Activated CD4-positive, alpha-beta memory T cell treated with anti-CD3 and anti-CD28 coated beads, Interleukin-2, amount 10 ng/mL, durations not matched to agents 7 days and 5 days (primary cell): ENCODE measurements at places on chromosomes 4 and X. TPM values are rescaled to one million over a fixed set of nuclear protein-coding genes. Genes with fewer than 3 reads are reported as not detected.

DNA sequence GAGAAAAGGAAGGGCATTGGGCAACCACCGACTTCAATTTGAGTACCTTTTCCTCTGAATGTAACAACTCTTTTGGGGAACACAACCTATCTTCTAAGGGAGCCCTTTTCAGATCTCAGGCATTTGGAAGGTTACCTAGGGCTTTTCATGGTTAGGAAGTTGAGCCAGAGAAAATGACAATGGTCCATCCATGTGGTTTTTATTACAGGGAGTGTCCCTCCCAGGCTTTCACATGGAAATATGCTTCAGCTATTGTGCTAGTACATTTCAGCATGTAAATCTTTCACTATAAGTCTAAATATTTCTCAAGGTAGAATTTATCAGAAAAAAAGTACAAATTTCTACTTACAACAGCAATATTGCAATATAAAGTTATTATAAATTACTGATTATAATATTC is 259.8 kb downstream of the IQCM start:
- no peak for DNase-seq

DNA sequence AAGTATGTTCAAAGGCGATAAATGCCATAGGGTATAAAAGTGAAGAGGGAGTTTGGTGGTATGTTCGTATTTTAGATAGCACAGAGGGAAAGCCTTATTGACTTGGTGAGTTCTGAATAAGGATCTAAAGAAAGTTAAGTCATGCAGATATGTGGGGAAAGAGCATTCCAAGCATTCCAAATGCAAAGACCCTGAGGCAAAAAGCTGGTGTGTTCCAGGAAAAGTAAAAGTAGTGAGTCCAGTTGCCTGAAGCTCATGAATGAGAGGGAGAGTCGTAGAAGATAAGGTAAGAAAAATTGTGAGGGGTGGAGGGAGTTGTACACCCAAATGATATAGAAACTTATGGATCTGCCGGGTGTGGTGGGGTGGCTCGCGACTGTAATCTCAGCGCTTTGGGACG is 426.7 kb downstream of the RPA4 start:
- DNase-seq, result no peak

- DNase-seq, result no peak
These were observed 33.7 kb downstream of the ATP2B3 start for GRCh38 chrX:153551135-153551534.

DNA sequence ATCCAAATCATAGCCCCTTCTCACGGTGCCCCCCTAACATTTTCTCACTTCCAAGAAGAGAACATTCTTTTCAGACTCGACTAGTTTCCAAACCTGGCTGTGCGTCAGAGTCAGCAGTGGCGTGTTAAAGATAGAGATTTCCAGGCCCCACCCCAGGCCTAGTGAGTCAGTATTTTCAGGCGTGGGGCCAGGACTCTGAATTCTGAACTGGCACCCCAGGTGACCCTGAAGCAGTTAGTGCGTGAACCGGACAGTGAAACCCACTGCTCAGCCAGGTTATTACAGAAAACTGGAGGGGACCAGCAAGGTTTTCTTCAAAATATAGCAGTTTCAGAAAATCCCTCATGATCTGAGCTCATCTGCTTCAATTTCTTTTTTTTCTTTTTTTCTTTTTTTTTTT is 35.0 kb upstream of the BCOR start:
- no peak for DNase-seq

Gene ARMCX4
- total RNA-seq, result 2.5 TPM

- DNase-seq, result peak; percentile 24
These were observed 65.5 kb downstream of the CRMP1 start for GRCh38 chr4:5827108-5828004.

GRCh38 chr4:53378171-53378482 is 686 bp downstream of the FIP1L1 start:
- no peak for DNase-seq

Gene NWD2
- not detected for total RNA-seq

DNA sequence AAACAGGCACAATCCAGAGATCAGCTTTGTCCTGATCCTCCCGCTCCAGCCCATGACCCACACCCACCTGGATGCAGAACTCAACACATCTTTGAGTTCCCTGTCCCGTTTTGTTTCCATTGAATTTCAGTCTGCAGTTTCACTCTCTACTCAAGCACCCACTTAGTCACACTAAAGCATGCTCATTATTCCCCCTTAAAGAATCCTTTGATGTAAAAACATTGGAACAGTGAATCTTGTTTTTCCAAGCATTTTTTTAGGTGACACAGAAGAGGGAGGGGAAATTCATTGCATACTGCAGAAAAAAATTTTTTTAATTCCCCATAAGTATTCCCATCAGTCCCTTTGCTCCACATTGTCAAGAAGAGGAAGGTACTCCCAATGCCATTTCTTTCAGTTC is 249.7 kb upstream of the TTC29 start:
- DNase-seq, result no peak

Gene PDCL2
- total RNA-seq, result not detected

GRCh38 chr4:183636923-183637322 is 22.1 kb downstream of the RWDD4 start:
- DNase-seq, result no peak

Gene MAGEA6
- total RNA-seq, result not detected

Gene GPRASP1
- total RNA-seq, result 1.6 TPM

GRCh38 chr4:168907119-168907698 is 102.8 kb downstream of the CBR4 start:
- DNase-seq, result peak; percentile 33

DNA sequence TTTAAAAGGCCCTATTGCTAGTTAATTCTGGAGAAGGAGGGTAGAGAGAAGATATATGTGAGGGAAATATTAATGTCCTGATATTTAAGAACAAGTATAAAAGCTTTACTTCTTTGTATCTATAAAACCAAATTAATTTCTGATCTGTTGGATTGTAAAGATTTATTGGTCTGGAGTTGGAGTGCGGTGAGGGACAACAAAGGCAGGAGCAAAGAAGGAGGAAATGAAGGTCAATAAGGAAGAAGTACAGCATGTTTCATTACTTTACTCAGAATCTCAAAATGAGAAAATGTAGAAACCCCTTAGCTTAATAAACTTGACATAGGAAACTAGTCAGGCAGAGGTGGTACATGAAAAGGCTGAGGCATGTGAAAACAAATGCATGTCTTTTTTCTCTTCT is 192.9 kb downstream of the PALLD start:
- no peak for DNase-seq

Gene NOX1
- total RNA-seq, result not detected

Gene ARHGEF38
- total RNA-seq, result not detected

Gene USP17L10
- total RNA-seq, result not detected

DNA sequence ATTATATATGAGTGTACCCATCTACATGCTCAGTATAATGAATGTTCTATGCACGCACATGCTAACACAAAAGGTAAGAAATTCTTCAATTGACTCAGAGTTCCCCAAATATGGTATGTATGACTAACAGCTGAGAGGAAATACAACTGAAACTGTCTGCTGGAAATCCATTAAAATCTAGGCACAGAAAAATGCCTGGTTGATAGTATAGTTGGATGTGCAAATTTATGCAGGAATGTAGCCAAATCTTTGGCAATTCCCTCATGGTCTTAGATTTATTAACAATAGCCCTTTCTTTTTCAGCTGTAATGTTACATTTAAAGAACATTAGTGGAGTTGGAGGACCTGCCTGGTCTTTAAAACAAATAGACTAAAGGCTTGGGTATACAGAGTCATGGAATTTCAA is 5.5 kb downstream of the CAMK2D start:
- no peak for DNase-seq

Gene BEX2
- 8.1 TPM for total RNA-seq

Gene NXF2B
- total RNA-seq, result not detected

DNA sequence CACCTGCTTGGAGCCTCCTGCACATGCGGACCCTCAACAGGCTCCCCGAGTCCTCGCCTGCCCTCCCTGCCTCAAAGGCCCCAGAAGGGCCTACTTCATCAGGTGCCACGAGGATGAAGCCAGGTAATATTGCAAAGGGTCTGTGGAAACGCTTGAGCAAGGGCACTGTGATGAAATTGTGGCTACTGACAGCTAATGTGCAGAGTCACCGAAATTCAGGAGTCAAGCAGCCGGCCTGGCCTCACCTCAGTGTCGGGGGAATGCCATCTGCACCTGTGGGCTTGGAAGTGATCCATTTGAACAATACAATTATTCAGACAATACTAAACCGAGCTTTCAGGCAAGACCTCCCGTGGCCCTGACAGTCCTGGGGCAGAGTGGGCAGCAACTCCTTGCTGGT is 3.1 kb upstream of the FGFR3 start:
- no peak for DNase-seq

DNA sequence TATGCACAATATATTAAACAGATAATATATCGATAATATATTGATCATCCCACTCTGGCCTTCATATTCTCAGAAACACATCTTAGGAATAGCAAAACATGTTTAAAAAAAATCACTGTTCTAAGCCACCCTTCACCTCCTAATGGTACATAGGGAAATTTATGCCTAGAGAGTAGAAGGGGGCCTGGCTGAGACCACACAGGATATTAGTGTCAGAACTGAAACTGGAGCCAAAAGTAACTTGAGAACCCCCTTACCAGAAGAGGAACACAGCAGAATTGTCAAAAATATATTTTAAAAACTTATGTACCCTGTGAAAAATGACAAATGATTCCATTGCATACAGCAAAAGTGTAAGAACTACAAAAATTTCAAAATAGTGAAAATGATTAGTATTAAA is 173.1 kb downstream of the VSIG4 start:
- no peak for DNase-seq
